ENCODE measurements at places on chromosomes 3 and 15.

DNA sequence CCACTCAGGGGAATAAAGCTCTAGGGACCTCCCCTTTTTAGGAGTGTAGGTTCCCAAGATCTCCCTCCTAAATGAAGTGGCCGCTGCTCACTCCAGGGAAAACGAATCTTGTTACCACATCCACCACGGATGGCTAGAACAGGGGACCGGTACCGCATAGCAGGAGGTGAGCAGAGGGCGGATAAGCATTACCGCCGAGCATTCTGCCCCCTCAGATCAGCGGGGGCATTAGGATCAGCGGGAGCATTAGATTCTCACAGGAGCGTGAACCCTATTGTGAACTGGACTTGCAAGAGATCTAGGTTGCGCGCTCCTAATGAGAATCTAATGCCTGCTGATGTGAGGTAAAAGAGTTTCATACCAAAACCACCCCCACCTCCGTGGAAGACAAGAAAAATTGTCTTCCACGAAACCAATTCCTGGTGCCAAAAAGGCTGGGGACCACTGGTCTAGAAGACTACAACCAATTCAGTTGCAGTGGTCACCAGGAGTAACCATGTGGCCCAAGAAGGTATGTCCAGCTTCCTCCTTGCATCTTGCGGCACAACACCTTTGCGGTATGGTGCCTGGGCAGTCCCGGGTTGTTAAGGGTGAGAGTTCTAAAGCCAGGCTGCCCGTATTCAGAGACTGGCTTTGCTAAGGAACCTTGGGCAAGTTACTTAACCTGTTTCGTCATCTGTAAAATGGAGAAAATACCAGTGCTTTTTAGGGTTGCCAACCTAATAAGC, 1.1 kb upstream of the SS18L2 start:
- DNase-seq: no peak

DNA sequence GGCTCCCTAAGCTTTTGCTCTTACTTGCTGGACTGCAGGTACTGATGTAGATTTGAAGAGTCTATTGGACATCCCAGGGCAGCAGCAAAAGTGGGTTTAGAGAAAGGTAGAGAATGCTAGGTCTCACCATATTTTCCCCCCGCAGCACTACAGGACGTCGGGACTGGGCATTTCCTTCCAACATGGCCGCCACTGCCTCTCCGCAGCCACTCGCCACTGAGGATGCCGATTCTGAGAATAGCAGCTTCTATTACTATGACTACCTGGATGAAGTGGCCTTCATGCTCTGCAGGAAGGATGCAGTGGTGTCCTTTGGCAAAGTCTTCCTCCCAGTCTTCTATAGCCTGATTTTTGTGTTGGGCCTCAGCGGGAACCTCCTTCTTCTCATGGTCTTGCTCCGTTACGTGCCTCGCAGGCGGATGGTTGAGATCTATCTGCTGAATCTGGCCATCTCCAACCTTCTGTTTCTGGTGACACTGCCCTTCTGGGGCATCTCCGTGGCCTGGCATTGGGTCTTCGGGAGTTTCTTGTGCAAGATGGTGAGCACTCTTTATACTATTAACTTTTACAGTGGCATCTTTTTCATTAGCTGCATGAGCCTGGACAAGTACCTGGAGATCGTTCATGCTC, 11.2 kb downstream of the CYP8B1 start:
- DNase-seq: no peak

- DNase-seq: no peak
These were observed 119.0 kb upstream of the PROK2 start for GRCh38 chr3:71903936-71904335.

GRCh38 chr3:126106336-126107202, 22.6 kb upstream of the SLC41A3 start:
- no peak for DNase-seq
